Stimulated activated CD8-positive, alpha-beta memory T cell treated with anti-CD3 and anti-CD28 coated beads, Interleukin-7, amount 100 ng/mL, for 4 hours (primary cell): ENCODE measurements at places on chromosomes 5 and 9.

DNA sequence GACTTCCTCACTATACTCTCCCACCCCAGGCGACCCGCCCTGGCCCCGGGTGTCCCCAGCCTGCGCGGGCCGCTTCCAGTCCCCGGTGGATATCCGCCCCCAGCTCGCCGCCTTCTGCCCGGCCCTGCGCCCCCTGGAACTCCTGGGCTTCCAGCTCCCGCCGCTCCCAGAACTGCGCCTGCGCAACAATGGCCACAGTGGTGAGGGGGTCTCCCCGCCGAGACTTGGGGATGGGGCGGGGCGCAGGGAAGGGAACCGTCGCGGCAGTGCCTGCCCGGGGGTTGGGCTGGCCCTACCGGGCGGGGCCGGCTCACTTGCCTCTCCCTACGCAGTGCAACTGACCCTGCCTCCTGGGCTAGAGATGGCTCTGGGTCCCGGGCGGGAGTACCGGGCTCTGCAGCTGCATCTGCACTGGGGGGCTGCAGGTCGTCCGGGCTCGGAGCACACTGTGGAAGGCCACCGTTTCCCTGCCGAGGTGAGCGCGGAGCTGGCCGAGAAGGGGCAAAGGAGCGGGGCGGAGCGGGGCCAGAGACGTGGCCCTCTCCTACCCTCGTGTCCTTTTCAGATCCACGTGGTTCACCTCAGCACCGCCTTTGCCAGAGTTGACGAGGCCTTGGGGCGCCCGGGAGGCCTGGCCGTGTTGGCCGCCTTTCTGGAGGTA lies 2.1 kb downstream of the CA9 start:
- no peak for DNase-seq

GRCh38 chr5:73441378-73441777 lies 7.2 kb downstream of the FOXD1 start:
- DNase-seq, result no peak

DNA sequence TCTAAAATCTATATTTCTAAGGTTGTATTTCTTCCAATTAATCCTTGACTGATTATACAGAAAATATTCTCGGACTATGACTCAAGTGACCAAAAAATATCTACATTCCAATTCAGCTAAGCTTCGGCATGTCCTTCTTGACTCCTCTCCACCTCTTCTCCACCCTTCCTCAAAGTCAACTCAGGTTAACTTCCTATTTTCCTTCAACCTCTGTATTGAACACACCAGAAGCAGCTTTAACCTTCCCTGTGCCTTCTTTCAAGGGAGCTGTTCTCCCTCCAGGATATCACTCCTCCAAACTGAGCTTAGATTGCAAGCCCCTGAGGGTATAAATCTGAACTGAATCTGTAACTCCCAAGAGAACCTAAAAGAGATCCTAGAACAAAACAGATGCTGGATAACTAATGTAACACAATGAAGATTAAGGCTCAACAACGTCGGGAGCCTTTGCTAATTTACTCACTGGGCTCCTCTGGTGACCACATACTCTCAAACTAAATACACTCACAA lies 1.1 kb downstream of the SLCO4C1 start:
- no peak for DNase-seq

DNA sequence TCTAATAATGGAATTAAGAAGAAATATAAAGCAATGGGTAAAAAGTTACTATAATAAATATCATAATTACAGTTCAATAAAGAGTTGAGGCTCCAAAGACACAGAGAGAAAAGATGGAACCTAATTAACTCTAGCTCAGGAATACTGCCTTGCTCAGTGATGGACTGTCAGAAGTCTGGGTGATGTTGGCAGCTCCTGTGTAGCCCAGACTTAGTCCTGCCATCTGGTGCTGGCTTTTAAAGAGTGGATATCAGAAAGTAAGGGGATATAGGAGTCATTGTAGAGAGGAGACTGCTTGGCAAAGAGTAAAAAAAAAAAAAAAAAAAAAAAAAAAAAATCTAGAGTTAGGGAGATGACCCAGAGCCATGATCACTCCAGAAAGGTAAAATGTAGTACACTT lies 551.9 kb upstream of the DMAC1 start:
- DNase-seq, result no peak

DNA sequence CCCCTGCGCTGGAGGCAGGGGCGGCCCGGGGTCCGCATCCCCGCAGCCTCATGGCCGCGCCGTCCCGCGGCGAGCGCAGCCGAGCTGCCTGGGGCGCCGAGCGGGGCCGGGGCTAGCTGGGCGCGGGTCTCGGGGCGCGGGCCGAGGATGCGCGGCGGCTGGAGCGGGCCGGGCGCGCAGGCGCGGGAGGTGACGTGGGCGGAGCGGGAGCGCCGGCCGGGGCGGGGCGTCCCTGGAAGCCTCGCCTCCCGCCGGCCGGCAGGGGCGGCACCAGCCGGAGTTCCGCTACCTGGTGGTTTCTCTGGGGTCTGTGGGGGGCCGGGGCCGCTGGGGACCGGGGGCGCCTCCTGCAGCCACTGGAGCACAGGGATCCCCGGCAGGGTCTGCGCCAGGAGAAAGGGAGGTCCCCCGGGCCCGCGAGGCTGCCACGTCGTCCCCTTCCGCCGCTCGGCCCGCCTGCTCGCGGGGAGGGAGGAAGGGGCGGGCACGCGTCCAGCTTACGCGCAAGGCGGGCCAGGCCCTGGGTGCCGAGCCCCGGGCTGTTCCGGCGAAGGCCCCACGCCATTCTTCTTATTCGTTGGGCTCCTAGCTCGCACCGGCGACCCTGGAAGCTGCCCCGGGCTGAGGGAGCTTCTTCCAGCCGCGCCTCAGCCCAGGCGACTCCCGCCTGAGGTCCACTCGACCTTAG lies at the start of gene LPCAT1:
Gene LPCAT1 (minus strand): TSS at position 168 of the 688 bp plus-strand sequence. CDS start 116 bp downstream, at position 52.
- DNase-seq, result no peak

DNA sequence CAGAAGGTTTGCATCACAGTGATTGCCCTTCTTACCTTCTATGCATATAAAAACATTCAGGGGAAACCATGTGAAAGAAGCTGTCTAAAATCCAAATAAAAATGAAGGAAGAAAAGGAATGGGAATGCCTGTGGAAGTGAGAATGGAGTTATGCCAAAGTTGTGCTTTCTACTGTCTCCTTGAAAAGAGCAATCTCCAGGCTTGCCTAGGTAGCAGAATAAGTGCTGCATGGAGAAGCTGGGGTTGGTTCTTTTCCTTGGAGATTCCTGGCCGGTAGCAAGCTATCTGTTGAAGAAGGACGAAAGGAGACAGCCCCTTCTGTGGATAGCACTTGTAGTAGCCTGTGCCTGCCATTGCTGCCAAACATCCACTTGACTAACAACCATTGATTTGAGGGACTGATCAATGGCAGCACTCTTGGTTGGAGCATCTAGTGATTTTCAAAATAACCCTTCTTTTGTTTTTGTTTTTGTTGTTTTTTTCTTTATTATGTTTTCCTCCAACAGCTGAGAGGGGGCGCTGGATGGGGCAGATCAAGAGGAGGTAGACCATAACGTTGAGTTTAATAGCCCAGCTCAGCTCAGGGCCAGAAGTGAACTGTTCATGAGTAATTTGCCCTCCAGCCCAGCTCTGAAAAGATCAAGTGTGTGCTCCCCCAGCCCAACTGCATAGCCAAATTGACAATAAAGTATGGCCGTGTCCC lies 1.6 kb downstream of the PLCXD3 start:
- no peak for DNase-seq

GRCh38 chr9:63816751-63817621 lies 1468.0 kb downstream of the FOXD4L5 start:
- DNase-seq, result peak; percentile 66

DNA sequence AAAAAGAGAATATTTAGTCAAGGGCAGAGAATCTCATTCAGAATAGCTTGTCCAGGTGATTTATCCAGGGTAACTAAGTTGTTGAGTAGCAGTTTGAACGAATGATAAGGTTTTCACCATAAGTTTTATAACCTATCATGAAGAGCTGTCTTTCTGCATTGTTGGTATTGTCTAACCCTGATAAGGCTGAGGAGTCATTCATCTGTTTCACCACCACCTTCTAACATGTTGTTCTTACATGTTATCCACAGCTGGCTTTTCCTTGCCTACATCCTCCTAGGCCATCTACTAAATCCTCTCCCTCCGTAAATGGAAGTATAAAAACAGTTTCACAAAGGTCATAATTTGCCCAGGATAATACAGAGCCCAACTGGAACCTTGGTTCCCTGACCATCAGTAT lies 24.1 kb downstream of the ZNF462 start:
- DNase-seq, result no peak
